ENCODE measurements at places on chromosomes 1 and 21.
A peak's percentile ranks its signal among the peaks of the same experiment; 100 is the strongest.

DNA sequence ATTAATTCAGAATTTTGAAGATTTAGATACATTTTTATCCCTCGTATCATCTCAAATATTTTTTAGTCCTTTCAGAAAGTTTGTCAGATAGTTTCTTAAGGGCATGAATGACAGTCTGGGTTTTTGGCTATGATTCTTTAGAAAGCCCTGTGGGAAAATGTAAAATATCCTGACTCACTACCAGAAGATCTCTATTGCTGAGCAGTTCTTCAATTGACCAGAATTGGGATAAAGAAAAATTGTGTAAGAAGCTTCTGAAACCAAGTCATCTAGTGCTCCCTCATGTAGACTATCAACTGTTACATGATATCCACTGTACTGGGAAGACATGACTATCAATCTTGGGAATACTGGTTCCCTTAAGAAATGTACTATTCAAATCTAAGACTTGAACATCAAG lies 608.3 kb upstream of the CHRM3 start:
- DNase-seq, result no peak

GRCh38 chr1:53539711-53540603 lies 80.8 kb downstream of the DMRTB1 start:
- DNase-seq, result no peak

GRCh38 chr1:15412175-15412800 lies 2.6 kb downstream of the EFHD2 start:
- no peak for DNase-seq

- DNase-seq, result no peak
Measured at GRCh38 chr21:29170944-29171343, 40.5 kb downstream of the MAP3K7CL start.

- DNase-seq, result no peak
Measured at GRCh38 chr1:14261395-14261794, 337.1 kb upstream of the KAZN start.

DNA sequence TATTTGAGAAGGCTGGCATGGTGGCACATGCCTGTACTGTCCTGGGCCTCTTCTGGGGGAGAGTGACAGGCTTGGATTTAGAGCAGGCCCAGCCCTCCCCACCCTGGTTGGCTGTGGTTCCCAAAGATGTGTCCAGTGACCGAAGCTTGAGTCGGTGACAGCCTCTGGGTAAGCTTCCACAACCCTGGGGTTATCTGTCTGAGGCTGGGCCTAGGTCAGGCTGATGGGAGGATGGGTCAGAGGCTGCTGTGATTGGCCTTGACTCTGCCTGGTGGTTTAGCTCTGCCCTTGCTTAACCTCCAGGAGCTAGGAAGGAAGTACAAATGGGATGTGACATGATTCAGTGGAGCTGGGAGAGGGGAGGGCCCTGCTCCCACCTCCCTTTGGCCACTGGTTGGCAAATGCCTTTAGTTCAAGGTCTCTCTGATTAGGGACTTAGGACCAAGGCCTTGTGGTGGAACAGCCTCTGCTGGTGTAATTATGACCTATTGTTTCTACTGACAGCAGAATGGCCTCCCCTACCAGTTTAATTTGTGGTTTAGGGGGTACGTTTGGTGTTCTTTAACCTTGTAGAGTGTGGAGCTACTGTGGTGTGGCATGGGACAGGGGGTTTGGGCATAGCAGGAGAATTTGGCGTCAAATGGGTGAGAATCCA lies 16.6 kb downstream of the NUDC start:
- DNase-seq, result peak; percentile 30

GRCh38 chr1:155173478-155174323 lies at the start of gene TRIM46:
Gene TRIM46 (plus strand): TSS chr1:155173849. CDS start chr1:155173967, 118 bp downstream.
- DNase-seq, result peak; percentile 70

GRCh38 chr1:94596260-94596659 lies 54.7 kb upstream of the F3 start:
- no peak for DNase-seq

DNA sequence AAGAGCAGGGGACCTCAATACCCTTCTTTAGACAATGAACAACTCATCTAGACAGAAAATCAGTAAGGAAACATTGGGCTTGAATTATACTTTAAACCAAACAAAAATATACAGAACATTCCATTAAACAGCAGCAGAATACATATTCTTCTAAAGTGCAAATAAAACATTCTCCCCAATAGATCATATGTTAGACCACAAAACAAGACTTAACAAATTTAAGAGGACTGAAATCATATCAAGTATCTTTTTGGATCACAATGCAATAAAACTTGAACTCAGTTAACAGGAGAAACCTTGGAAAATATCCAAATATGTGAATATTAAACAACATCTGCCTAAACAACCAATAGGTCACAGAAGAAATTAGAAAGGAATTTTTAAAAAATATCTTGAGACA lies 47.7 kb upstream of the HP1BP3 start:
- no peak for DNase-seq

GRCh38 chr1:193077991-193078390 lies 18.6 kb downstream of the RO60 start:
- DNase-seq, result no peak

DNA sequence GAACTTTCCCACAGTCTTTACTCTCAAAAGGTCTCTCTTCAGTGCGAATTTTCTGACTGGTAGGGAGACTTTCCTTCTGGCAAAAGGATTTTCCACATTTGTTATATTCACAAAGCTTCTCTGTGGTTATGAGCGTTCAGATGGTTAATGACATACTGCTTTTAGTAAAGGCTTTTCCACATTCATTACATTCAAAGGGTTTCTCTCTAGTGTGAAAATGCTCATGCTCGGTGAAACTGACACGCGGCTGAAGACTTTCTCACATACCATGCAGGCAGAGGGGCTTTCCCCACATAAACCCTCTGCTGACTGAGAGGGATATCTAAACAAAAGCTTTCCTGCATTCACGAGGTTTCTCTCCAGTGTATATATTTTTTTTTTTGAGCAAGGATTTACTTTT lies 9.9 kb upstream of the KLF18 start:
- DNase-seq, result no peak

GRCh38 chr21:38567335-38567969 lies 69.2 kb upstream of the ERG start:
- DNase-seq, result peak; percentile 5

DNA sequence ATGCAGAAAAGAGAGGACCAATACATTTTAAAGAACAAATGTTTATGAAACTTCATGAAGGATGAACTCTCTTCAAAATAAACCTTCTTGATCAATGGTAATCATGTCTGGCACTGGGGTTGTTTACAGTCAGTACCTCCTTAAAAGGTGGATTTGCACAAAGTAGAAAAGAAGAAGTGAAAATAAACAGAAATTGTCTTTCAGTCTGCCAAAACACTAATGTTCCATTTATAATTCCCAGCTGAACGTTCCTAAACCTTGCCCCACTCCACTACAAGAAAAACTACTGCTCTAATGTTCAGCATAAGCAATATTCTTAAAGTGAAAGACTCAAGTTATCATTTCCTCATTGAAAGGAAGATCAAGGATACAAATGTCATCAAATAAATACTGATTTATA lies 86.2 kb downstream of the EIF4G3 start:
- no peak for DNase-seq

GRCh38 chr1:107976836-107977235 lies 11.9 kb upstream of the VAV3 start:
- no peak for DNase-seq

DNA sequence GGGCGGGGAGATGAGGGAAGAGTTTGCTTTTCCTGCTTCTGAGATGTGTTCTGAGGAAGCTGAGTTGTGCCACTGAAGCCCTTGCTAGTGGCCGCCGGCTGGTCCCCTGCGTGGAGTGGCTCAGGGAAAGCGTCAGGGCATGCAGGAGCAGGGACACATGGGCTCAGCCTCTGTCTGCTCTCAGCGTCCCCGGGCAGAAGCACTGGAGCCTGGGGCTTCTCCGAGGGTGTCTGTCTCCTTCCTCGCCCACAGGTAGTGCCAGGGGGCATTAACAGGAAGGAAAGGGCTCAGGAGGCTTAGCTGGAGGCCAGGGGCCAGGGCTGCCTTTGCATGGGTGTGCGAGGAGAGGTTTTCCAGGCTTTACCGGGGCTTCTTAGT lies 7.3 kb downstream of the PRDM16 start:
- no peak for DNase-seq

GRCh38 chr1:206449565-206449964 lies 20.7 kb upstream of the IKBKE start:
- DNase-seq, result peak; percentile 74

- DNase-seq, result no peak
Measured at GRCh38 chr1:69711190-69711930, 143.6 kb downstream of the LRRC7 start.

DNA sequence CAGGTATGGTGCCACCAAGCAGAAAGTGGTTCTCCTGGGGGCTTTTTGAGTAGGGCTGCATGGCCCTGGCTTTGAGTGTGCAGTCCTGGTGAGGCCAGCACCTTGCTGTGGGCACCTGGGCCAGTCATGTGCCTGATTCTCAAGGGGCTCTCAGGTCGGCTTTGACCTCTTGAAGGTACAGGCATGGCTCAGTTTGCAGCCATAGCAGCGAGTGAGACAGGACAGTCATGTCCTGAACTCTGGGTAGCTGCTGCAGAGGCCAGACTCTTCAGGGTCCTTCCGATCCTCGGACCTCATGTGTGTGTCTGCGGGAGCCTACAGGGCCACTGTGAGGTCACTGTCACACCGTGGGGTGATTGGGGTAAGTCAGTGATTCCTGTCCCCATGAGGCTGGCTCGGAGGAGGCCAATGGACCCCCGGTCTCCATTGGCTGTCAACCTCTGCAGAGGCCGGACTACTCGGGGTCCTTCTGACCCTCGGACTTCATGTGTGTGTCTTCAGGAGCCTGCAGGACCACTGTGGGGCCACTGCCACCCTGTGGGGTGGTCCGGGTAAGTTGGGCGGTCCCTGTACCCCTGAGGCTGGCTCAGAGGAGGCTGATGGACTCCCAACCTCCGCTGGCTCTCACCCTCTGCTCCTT lies 95.2 kb upstream of the C1orf174 start:
- DNase-seq, result no peak

- no peak for DNase-seq
Measured at GRCh38 chr1:243179720-243180119, 75.4 kb downstream of the CEP170 start.

DNA sequence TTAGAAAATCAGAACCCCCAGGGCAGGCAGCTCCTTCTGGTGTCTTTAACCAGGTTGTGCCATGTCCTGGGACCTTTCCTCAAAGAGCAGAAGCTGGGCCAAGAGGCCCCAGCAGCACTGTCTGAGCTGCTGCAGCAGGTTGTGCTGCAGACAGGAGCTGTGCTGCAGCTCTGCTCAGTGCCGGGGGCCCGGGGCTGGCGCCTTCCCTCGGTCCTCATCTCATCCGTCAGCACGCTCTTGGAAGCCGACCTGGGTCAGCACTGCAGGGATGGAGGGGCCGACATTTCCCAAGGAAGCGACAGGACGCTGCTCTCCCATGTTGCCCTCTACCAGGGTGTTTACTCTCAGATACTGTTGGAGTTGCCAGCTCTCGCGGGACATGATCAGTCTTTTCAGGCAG lies 11.7 kb downstream of the URB2 start:
- no peak for DNase-seq

DNA sequence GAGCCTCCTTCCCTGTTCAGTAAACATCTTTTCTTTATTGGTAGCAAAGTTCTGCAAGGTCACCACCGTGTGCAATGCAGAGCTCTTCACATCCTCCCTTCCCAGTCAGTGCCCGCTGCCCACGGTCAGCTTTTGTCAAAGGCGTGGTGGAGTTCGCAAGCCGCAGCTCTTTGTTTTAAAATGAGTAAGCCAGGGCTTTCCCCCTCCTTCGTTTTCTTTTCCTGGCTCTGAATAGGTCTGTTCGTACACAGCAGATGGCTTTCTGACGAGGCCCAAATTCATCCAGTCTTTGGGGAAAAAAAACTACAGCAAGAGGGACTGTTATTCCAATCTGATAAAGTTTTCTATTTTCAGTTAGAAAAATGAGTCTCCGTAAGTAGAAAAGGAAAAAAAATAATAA lies 153.2 kb downstream of the LRIG2 start:
- DNase-seq, result peak; percentile 66

- no peak for DNase-seq
Measured at GRCh38 chr21:38925478-38925877, 119.7 kb downstream of the ETS2 start.

DNA sequence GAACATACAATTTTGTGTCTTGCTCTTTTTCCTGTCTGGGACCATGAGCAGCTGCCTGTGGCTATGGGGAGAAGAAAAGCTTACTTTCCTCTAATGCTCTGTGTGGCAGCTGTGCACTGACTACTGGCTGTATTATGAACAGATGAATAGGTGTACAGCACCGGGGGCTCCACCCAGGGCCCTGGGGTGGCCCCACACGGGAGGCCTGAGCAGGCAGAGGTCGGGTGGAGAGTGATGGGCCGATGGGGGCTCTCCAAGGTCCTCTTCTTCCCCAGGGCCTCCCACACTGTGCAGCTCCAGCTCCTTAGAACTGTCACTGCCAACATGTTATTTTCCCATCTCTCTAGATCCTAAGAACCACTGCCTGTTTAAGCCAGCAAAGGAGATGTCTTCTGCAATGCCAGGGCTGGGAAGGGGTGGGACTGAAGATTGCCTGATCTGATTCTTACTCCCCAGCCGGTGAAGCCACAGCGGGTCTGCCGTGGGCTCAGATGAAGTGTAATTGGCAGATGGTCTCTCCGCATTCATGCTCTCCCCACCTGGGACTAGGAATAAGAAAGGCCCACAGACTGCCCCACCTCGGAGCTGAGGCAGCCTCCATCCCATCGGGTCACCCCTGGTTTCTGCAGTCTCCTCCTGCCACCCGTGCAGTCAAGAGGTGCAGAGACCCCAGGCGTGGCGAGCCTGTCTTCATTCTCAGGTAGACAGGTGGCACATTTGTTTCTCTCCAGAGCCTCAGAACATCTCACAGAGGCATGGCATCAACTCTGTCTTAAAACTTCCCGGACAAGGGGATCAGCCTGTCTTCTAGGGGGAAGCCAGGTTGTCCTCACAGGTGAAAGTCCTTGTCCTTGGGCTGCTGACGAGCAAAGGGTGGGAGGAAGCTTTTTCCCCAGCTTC lies 186.5 kb upstream of the GALNT2 start:
- DNase-seq, result no peak

DNA sequence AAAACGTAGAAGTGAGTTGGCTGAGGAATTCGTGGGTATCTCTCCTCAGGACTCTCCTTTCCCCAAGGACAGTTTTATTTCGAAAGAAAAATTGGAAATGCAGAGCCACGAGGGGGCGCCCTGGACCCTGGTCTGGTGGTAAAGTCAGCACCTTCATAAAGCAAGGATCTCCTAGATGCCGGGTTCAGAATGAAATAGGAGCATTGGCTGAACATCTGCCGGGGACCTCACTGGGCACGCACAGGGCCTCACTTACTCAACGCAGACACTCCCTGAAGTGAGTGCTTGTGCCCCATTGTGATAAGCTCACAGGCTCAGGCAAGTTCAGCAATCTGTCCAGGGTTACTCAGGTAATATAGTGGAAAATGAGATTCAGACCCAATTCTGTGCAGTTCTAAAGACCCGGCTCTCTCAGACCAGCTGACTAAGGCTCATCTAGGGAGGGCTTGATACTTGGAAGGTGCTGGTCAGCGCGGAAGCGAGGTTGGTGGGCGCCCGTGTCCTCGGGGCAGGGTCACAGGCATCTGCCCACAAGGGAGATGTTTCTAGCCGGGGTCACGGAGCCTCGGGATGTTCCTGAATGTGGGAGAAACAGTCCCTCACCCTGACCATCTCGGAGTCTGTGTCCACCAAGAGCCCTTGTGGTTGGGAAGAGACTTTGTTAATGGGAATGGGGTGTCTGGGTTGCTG lies 55.7 kb upstream of the ETV3 start:
- peak; percentile 51 for DNase-seq

Data from HT1080 (cell line).